ENCODE measurements at places on chromosomes 1 and 21.

DNA sequence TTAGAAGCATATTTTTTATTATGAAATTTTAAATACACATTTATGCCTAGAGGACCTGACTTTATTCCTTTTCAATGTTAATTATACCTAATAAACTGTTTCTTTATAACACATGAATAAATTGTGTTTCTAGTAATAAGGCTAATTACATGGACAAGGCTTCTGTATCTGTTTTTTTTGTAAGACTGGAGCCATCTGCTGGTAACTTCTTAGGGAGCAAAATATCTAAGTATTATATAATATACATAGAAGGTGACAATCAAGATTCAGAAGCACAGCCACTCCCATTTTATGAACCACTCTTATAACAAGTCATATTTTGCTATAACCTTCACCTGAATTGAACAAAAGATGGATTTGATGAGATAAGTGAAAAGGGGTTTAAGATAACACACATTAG lies 84.2 kb downstream of the LBR start:
- no peak for DNase-seq

DNA sequence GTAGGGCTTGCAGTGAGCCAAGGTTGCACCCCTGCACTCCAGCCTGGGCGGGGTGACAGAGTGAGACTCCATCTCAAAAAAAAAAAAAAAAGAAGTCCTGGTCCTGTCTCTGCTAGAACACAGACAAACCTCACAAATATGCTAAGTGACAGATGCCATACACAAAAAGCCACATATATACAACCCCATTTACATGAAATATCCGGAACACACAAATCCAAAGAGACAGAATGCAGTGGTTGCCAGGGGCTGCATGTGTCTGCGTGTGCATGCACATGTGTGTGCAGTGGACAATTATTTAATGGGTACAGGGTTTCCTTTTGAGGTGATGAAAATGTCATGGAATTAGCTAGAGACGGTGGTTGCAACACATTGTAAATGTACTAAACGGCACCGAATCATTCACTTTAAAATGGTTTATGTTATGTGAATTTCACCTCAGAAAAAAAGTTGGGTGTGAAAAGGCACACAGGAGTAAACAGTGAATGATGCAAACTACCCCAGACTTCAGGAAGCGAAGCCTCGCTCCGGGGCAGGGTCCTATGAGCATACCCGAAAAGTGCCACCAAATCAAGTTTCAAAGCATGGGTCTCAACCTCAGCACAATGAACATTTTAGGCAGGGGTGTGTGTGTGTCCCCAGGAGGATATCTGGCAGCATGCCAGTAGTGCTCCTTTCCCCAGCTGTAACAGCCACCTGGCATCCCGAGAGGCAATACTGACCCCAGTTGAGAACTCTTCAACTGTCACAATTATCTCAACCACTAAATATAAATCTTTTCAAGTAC lies 48.3 kb downstream of the GNB1 start:
- no peak for DNase-seq

DNA sequence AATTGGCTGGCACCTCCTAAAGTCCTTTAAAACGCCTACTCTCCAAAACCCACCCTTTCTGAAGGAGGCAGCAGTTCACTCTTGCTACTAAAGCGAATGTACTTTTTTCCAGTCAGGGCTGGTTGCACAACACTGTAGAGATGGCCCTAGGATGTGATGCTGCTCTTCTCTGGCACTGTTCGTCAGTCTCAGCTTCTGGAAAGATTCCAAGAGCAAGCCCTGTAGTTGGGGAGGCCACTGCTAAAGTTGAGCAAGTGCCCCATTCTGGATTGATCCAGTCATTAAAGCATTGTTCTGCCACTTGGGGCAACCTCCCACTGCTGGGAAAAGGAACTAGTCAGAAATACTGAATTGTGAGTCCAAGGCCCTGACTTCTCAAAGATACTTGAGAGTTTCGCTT lies 28.5 kb upstream of the KCNQ4 start:
- DNase-seq = no peak

GRCh38 chr1:161082483-161082882 lies 6.9 kb downstream of the NECTIN4 start:
- no peak for DNase-seq

DNA sequence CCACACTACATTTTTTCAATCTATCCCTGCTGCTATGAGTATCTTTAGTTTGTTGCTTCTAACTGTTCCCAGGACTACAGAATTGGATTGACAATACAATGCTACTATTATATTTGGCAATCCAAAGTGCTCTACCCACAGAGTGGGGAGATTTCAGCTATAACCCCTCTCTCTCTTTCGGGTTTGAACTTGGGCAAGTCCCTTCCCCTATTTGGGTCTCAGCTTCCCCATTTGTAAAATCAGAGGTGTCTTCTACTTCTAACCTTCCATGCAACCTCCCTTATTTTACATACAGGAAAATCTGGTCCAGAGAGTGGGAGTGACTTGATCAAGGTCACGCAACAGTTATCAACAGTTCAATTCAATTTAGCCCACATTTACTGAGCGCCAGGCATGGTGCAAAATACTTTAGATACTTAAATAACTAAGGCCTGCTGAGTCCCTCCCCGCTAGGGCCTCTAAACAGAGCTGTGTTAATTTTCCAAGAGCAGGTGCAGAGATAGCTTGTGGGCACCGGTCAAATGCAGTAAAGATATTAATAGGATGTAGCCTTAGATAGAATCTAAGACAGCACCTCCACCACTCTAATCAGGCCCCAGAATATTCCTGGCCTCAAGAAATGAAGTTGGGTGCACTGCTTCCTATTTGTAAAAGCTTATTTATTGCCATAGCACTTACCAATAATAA lies 9.4 kb upstream of the GPX7 start:
- DNase-seq = no peak

DNA sequence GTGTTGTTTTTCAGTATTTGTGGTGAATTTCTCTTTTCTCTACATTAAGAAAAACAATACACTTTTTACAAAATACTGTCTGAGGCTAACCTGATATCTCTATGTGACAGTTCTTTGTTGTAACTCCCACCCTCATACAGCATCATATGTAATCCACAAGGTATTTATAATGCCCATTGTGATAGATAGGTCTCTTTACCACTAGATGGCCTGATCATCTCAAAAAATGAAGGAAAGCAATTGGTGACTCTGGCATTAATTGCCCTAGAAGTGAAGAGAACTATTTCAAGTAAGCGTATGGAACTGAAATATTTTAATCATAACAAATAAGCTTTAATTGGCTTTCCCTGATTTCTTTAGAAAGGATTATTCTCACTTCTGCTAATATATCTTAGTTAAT lies 36.2 kb upstream of the HFM1 start:
- peak; percentile 6 for DNase-seq

- no peak for DNase-seq
Measured at GRCh38 chr1:44238660-44239059, 25.4 kb downstream of the DMAP1 start.

DNA sequence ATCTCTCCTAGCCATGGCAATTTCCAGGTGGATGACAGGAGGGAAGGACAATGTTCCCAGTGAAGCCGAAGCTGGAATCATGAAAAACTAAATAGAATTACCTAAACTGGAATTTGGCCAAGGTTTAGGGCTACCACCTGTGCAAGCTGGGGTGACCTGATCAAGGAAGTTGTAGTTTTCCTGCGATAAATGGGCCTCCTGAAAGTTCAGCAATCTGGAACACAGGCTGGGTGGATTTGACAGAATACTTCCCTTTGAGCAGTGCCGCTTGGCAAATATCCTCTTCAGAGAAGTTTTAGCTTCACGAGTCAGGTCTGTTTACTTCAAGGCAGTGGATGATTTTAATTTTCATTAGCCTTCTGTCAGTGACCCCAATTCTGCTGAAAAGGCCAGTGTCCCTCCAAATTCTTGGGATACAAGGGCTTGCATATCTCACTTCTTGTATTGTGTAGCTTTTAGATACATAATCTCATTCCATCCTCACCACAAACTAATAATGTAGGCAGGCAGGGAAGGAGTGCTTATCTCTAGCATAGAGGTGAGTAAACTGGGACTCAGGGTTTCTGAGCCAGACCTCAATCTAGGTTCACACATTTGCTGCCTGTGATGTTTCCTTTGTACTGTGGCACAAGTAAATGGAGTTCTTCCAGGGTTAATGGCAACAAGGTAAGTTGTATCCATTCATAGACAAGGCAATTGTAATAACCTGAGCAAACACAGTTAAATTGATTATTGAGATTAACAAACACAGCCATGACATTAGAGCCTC lies 349.4 kb downstream of the NUF2 start:
- no peak for DNase-seq

- DNase-seq = no peak
Measured at GRCh38 chr1:221234791-221235190, 355.5 kb downstream of the HLX start.

DNA sequence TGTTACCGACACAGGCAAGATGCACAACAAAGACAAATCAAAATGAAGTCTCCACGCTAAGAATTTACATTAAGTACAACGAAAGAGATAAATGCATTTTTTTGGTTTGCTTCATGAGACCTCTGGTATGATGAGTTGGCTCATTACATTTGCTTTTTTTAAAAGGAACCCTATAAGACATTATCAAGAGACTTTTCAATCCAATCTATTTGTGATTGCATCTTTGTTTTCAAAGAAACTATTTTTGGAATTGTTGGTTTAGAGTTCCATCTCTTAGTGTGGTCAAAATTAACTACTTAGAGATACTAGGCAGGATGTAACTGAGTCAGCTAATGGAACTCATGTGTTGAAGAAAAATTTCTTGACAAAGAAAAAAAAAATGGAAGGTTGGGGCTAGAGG lies 200.1 kb downstream of the ZC3H11B start:
- DNase-seq = no peak

- no peak for DNase-seq
Measured at GRCh38 chr1:33709783-33710718, 153.8 kb upstream of the HMGB4 start.

DNA sequence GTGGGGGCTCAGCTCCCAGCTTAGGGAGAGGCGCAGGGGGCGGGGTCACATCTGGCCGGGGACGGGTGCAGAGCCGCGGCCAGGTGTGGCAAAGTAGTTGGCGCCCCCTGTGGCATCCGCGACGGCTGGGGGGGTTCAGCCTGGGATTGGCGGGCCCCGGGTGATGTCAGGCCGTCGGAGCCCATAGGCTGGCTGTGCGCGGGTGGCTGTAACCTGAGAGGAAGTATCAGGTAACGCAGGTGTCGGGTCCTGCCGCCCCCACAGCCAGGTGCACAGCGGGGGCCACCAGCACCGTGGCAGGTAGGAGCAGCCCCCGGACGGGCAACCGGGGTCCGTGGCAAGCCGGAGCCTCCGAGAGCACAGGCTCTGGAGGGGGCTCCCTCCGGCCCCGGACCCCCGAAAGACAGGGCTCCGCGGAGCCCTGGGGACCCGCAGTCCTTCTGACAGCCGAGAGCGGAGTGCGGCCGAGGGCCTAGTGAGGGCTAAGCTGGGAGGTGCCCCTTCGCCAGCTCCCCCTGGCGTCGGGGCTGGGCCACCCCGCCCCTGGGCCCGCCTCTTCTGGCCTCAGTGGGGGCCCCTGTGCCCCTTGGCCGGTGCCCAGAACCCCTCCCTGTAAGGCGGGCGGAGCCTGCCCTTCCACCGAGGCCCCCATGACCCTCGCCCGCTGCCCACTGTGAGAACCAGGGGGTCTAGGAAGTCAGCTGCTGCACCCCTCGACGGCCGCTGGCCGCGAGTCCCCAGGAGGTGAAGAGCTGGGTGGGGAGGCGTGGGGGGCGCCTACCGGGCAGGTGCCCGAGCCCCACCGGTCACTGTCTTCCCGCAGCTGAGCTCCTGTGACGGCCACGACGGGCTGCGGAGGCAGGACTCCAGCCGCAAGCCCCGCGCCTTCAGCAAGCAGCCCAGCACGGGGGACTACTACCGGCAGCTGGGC lies 17.9 kb downstream of the TNFRSF25 start:
- DNase-seq = no peak

GRCh38 chr1:184352776-184353175 lies 34.1 kb upstream of the C1orf21 start:
- no peak for DNase-seq

DNA sequence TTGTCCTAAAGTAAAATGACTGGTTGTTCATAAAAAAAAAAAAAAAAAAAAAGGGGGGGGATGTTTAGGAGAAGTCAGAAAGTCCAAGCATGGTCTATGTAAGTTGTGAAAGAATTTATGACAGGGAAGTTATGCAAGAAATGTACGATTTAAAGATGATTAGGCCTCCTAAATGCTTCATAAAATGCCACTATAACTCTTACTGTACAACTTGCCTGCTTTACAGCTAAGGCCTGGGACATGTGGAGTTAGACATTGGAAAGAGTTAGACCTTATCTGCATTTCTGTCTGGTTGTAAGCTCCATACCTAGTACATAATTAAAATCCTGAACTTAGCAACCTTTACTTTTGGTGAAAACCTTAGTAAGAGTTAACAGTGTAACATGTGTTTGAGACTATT lies 150.0 kb downstream of the TPR start:
- DNase-seq = no peak

GRCh38 chr1:239555350-239555749 lies 169.0 kb downstream of the CHRM3 start:
- no peak for DNase-seq

DNA sequence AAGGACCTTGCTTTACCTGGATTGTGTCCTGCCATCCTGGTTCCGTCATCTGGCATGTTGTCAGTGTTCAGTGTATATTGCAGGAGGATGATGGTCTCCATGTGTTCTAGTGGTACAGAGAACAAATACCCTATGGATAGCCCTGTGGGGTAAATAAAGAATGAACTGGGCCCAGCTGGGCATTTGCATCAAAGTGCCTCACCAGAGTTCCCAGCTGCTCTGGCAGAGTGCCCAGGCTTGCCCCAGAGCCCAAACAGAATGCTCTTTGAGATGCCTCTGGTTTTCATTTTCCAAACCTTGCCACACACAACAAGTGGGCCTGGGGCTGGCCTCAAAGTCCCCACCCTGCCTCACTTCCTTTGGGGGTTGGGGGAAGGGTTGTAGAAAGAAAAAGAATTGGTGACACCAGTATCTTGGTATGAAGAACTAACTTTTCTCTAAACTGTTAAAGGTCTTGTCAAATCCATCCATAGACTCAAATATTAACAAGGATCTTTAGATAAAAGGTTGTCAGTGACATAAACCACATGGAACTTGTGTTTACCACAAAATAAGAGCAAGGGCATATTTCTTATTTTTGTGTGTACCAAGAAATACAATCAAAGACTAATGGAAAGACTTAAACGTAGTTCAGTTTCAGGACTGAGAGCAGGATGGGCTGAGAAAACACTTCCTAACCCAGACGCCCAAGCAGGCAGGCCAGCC lies 82.2 kb downstream of the LMO4 start:
- DNase-seq = no peak

DNA sequence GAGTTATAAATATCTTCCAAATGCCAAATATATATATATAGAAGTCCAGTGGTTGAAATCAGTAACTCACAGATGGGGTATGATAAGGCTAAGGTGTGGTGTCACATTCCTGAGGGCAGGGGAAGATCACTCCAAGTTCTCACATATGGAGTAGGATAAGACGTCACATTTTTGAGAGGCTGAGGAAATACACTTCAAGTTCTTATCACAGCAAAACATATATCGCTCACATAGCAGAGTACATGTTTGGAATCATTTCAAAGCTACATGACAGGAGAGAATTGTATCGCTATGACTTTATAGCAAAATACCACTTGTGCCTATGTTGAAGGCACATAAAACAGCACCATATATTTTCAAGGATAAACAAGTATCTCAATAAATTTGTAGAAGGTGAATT lies 55.1 kb downstream of the RBM11 start:
- no peak for DNase-seq

GRCh38 chr21:37605006-37605405 lies 238.4 kb downstream of the DYRK1A start:
- DNase-seq = no peak
